ENCODE measurements at places on chromosomes 5 and 9.

DNA sequence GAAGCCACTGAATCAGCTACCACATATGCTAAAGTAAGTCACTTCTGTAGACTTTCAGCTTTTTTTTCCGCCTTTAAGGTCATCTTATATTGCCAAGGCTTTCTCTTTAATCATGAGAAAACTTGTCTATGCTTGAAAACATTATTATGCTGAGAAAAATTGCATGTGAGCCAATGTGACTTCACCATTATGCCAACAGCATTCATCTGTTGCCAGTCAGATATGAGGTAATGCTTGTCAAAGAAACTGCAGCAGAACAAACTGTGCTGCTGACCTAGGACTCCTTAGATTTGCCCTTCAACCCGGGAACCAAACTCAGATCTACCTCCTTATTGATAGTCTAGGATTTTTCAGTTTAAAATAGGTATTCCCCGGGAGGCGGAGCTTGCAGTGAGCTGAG lies 34.3 kb downstream of the SLC44A1 start:
- no peak for DNase-seq

- no peak for DNase-seq
These were observed 6.2 kb upstream of the NEUROG1 start for GRCh38 chr5:135541807-135542502.

DNA sequence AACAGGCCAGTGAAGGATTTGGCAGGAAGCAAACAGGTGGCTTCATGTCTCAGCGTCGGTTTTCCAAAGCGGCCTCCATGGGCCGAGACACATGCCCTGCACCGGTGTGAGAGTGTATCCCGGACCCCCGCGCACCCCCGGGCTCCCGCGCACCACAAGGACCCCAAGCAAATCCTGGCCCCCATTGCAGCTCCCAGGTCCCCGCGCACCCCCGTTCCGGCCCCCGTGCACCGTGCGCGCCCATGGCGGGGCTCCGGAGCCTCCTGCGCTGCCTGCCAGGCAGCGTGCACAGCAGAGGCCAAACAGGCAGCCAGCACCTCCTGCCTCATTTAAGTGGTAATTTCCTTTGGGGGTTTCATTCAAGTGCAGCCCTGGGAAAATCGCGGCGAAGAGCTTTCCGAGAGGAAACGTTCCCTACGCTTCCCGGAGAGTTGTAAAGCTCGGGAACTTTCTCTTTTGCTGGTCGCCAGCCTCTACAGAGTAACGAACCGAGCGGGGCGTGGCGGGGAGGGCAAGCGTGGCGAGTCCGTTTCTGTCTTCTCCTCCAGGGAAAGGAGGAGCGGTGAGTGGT lies 145.5 kb upstream of the SLC24A2 start:
- DNase-seq: no peak

- DNase-seq: no peak
These were observed 31.7 kb downstream of the GLT6D1 start for GRCh38 chr9:135607401-135608293.

DNA sequence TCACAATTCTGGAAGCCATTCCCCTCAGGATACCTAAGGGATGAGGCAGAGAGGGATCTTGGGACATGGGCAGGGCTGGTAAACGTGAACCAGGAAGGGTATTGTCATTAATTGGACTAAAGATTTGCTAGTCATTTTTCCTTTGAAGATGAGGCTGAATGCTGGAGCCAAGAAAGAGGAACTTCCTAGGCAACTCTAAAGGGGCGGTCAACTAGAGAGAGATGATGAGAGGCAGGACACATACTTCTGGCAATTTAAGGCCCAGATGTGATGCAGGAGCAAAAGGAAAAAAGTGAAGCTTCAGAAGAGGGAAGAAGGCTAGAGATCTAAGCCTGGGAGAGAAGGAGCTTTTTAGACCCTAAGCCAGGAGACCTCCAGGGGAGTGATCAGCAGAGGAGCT lies 5.6 kb downstream of the GBA2 start:
- no peak for DNase-seq

DNA sequence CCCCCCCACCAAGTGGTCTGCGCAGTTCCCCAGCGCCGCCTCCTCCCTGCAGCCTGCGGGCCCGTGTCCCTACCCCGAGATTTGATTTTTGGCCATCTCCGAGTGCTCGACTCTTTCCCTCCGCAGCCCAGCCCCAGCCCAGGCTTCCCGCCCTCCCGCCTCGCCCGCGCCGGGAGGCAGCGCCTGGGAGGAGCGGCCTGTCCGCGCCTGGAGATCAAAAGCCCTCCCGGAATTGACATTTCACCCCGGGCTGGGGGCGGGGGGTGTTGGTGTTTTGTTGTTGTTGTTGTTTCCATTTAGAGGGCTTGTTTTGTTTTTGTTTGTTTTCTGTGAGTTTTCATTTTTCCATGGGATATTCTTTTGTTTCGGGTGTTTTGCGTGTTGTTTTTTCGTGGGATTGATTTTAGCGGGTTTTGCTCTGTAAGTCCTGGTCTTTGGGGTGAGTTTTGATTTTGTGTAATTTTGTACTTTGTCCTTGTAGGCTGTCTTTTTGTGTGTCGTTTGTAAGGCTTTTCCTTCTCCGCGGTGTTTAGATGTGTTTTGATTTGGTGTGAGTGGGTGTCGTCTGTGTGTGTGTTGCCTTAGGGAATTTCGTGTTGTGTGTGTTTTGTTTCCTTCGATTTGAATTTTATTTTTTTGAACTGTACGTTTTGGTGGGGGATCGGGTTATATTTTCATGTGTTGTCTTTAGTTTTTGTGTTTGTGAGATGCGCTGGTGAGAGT lies 1.7 kb upstream of the PAX5 start:
- DNase-seq: no peak

DNA sequence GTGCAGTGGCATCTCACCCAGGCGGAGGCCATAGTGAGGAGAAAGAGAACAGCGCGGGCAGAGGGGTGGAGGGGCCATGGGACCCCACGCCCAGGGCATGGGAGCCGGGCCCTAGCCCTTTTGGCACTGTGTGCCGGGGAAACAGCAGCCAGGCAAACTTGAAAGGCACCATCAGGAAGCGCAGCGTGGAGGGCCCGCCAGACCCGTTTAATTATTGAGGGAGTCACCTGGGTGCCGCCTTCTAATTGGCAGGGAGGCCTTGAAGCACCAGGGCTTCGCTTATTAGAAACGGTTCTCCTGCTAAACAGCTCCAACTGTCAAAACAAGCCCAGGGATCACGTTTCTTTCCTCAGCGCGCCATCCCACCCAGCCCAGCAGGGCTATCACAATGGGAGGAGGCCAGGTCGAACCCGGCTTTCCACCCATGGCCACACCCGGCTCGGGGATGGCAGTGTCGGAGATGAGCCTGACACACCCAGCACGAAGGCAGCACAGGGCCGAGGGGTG lies 104.6 kb upstream of the SARDH start:
- DNase-seq: no peak

- DNase-seq: no peak
These were observed 27.1 kb downstream of the CYSTM1 start for GRCh38 chr5:140202078-140202477.

GRCh38 chr5:124580925-124581737 lies 165.3 kb downstream of the ZNF608 start:
- DNase-seq: no peak

DNA sequence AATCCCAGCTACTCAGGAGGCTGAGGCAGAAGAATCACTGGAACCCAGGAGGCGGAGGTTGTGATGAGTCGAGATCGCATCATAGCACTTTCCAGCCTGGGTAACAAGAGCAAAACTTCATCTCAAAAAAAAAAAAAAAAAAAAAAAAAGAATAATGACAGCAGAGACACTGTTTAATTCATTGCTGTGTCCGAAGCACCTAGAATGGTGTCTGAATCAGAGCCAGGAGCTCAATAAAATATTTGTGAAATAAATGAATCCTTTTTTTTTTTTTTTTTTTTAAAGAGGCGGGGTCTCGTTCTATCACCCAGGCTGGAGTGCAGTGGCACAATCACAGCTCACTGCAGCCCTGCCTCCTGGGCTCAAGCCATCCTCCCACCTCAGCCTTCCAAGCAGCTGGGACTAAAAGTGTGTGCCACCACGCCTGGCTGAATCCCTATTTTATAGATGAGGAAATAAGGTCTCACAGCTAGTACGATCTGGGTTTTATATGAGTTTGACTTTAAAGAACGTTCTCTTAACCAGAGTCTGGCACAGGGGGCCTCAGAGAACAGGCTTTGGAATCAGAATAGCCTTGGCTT lies 47.8 kb downstream of the THOC3 start:
- DNase-seq: no peak
